T follicular helper cell (primary cell): ENCODE measurements at places on chromosomes 13 and 19.

- no peak for DNase-seq
Observed at GRCh38 chr19:50167314-50167721, 4.2 kb upstream of the IZUMO2 start.

GRCh38 chr13:79485014-79485811, 4.3 kb downstream of the NDFIP2 start:
- DNase-seq: no peak

DNA sequence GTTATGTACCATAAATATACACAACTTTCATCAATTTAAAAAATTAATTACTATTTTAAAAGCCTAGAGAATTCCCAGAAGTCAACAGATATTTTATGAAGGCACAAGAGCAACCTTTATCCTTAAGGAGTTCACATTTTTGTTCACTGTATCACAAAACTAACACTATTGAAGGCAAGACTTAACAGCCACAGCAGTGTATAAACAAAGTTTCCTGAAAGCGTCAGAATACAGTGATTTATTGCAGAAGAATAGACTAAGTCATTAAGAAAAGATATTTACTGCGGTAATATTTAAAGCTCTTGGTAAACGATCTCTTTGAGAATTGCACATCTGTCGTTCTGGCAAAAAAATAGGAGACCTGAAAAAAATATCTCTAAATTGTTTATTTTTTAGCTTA, 419.3 kb upstream of the NBEA start:
- DNase-seq: no peak

- no peak for DNase-seq
Observed at GRCh38 chr13:113145496-113145895, 13.0 kb upstream of the PROZ start.

- DNase-seq: no peak
Observed at GRCh38 chr13:46667687-46668281, 114.8 kb downstream of the LRCH1 start.

DNA sequence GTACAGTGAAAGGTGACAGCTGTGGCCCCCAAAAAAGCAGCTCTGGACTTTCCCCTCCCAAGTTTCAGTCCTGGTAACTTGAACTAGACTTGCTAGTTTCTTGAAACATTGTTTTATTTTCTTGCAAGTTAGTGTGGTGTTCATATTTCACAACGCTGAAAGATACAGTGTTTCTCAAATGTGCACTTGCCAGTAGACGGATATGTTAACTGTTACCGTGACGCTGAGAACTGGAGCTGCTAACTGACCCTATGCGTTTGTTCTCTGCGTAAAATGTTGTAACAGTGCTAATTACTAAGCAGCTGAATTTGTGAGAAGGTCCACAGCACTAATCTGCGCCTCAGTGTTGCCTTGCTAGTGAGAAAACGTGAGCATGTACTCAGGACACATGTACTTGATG, 79.6 kb downstream of the GGACT start:
- DNase-seq: no peak

DNA sequence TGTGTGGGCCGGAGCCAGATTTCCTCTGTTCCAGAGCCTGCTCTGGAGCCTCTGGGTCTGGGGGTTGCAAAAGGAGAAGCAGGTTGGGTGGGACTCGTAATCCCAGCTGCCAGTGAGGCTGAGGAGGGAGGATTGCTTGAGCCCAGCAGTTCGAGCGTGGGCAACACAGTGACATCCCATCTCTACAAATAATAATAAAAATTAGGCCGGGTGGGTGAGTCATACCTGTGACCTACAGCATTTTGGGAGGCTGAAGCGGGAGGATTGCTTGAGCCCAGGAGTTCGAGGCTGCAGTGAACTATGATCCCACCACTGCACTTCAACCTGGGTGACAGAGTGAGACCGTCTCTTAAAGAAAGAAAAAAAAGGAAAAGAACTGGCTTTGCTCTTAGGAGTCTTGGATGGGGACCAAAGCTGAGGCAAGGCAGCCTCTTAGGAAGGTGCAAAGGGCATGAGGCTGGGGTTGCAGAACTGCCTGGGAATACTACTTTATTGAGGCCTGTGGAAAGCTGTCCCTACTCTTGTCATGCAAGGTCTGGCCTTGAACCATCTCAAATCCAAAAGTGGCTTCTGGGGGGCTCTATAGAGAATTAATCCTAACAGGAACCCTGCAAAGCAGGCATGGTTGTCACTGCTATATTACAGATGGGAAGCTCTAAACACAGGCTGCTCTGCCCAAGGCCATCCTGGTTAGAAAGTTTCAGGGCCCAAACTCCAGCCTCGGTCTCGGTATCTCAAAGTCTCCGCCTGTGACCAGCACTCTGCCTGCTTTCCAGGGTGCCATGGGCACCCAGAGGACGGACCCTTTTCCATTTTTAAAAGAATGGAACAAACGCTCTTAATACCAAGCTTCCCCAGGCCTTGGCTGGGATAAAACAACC, 880 bp upstream of the C19orf12 start:
- DNase-seq: no peak

GRCh38 chr13:20442798-20443381, 82.8 kb downstream of the CRYL1 start:
- DNase-seq: no peak

- no peak for DNase-seq
Observed at GRCh38 chr19:8334458-8335342, 8.4 kb downstream of the KANK3 start.

DNA sequence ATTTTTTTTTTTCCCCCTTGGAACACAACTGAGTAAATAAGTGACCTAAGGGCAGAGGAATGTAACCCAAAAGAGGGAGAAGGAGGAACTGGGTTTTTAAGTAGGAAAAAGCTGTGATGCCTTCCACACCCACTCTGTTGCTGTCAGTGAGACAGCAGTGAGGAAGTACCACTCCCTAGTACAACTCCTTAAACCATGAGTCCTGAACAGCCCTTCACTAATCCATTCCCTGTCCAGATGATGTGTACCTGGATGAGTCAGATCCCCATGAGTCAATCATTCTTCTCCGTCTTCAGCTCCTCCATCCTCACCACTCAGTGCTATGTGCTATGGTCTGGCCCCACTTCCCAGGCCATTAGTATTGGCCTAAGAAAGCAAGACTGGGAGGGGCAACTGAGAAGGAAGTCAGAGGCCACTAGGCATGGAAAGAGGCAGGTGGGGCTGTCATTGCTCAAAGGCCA, 12.9 kb upstream of the CXCL17 start:
- no peak for DNase-seq

DNA sequence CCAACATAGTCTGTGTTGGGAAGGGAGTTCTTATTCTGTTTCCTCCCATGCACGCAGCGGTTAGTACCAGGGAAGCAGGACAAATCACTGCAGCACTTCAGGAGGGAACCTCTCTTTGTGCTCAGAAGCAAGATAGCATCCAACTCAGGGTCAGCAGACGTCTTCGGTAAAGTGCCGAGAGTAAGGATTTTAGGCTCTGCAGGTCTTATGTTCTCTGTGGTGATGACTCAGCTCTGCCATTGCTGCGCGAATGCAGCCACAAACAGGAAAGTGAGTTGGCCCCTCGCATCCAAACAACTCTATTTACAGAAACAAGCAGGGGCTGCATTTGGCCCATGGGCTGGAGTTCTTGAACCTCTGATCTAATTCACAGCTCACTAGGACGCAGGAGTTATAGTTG, 122.1 kb upstream of the SPATA13 start:
- DNase-seq: no peak

DNA sequence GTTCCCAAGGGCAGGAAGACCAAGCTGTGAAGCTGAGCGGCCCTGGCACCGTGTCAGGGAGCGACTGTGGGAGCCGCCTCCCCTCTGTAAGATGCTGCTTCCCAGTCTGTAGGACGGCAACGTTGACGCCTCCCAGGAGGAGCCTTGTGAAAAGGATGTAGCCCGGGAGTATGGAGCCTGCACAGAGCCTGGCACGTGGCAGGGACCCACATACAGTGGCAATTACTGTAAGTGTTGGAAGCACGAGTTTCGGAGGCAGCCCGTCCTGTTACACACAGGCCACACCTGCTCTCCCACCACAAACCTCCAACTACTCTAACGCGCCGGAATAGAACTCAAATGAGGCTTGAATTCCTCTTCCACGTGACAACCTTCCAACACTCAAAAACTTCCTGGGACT, 6.6 kb downstream of the RAB20 start:
- no peak for DNase-seq

DNA sequence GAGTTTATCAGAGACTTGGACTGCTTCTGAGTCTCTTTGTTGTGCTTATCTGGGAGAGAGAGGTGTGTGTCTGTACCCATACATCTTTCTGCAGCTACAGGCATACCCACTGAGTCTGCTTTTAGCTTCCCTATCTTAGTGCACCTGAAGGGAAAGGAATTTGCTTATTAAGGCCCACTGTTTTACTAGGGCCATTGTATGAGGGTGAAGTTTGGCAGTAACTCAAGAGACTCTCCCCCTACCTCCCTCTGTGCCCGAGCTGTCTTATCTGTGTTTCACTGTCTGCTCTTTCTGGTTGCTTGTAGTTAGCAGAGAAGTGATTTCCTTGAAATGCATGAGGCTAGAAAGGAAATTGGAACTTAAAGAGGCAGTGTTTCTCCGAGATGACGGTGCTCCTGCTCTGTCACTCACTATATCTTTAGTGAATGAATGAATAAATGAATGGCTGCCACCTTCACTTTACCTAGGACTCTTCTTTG, 678 bp upstream of the CD33 start:
- DNase-seq: no peak

GRCh38 chr13:41648314-41648935, 191.1 kb downstream of the RGCC start:
- DNase-seq: no peak

GRCh38 chr13:47426126-47426849, 529.4 kb upstream of the HTR2A start:
- no peak for DNase-seq

DNA sequence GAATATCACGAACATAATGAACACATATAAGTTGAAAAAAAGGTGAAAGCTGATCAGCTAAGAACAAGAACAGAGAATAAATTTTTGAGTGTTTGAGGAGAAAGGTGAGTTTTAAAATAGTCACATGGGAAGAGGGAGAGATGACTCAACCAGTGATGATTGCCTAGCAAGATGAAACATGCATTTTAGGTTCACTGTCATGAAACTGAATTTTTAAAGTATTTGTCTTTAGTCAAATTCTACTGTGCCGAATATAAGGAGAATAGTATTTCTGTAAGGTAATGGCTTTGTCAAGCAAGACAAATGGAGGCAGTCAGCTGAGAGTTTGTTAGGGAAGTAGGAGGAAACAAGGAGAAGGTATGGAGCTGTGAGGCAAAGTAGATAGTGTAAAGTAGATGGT, 2557.4 kb downstream of the PCDH9 start:
- DNase-seq: no peak

- DNase-seq: no peak
Observed at GRCh38 chr13:20221772-20222171, 10.3 kb downstream of the GJB6 start.

- no peak for DNase-seq
Observed at GRCh38 chr13:108494991-108495645, 134.3 kb upstream of the MYO16 start.

DNA sequence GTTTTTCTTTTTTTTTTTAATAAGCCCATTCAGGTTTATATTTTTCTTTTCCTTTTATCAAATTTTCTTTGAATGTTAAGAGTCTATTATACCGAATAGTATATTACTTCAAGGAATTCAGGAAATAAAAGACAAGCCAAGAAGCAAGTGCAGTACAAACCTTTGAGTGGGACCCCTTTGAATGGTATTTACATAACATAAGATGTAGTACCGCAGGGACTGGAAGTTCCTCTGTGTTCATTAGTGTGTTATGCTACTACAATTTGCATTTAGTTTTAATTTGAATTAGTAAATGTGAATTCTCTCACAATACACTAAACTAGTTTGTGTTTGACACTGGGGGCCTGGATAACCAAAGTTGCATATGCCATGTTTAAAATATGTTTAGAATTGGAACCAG, 339.5 kb downstream of the DCT start:
- DNase-seq: no peak

DNA sequence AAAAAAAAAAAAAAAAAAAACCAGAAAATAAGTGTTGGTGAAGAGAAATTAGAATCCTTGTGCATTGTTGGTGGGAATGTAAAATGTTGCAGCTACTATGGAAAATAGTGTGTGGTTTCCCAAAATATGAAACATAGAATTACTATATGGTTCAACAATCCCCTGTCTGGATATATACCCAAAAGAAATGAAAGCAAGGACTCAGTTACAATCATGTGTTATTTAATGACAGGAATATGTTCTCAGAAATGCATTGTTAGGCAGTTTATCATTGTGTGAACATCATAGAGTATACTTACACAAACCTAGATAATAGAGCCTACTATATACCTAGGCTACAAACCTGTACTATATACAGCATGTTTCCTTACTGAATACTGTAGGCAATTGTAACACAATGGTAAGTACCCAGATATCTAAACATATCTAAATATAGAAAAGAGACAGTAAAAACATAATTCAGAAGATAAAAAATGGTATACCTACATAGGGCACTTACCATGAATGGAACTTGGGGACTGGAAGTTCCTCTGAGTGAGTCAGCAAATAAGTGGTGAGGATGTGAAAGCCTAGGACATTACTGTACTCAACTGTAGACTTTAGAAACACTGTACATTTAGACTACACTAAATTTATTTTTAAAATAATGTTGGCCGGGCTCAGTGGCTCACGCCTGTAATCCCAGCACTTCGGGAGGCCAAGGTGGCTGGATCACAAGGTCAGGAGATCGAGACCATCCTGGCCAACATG, 25.7 kb upstream of the SLC7A1 start:
- no peak for DNase-seq

GRCh38 chr13:24149246-24150032, 11.1 kb upstream of the SPATA13 start:
- DNase-seq: no peak

DNA sequence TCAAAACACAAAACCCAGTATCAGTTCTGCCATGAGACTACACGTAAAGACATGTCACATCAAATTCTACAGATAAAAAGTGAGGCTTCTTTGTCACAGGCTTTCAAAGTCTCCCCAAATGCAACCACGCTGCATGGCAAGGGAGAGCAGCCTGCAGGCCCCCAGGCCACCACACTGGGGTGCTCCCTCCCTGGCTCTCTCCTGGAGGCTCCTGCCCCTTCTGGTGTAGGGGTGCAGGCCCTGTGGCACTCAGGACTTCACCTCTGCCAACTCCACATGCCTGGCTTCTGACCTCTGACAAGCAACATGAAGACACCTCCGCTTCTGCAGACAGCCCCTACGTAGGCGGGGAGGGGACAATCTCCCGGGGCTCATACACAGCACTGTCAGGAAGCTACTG, 14.3 kb downstream of the AKAP8 start:
- DNase-seq: no peak
